ENCODE measurements at places on chromosomes 6 and 20.

GRCh38 chr20:16111852-16112412, 461.3 kb downstream of the KIF16B start:
- no peak for DNase-seq

DNA sequence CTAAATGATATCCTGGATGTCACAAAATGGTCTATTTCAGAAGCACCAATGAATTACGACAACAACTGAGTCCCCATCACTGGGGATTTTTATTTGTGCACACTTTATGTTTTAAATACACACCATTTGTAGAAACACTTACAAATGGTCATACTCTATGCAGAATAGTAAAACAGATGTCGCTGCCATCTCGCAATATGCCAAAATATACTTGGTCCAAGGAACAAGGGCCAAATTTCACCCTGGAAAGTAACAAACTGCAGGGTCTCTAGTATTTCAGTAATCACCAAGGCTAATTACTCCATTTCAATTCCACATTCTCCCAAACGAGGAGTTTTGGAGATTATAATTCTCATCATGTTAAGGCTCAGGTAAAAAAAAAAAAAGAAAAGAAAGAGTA, 215.2 kb downstream of the LMBRD1 start:
- no peak for DNase-seq

GRCh38 chr6:106979435-106979884, 4.9 kb upstream of the CD24 start:
- DNase-seq = peak; percentile 72

DNA sequence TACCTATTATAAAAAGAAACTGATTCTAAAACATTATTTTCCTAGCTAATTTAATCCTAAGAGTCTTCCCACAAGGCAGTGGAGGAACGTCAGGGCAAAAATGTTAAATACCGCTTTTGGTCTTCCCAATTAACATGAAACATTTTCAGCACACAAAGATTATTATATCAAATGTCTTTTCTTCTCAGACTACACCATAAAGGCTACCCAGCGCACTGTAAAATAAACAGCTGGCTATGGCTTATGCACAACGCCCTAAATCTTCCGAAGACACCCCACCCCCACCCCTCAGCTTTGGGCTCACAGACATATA, 1.0 kb downstream of the NUDT3 start:
- DNase-seq = no peak

DNA sequence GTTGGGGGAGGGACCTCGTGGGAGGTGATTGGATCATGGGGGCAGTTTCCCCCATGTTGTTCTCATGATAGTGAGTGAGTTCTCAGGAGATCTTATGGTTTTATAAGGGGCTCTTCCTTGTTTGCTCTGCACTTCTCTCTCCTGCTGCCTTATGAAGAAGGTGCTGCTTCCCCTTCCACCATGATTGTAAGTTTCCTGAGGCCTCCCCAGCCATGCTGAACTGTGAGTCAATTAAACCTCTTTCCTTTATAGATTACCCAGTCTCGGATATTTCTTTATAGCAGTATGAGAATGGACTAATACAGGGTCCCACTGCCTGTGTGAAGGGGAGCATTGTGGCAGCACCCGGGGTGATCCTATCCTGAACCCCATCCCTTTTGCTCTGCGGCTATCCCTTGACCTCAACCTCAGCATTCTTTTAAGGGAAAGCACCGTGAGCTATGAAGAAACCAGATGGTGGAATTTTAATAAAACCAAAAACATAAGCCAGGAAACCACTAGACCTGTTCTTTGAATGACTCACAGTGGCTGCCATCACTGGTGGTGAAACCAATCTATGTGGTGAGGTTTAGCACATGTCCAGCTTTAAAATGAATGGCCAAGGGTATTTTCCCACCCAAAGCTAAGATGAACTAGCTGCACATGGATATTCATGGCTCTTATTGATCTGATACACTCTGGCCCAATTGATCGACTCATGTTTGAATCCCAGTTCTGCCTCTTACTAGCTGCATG, 62.2 kb downstream of the ZDHHC14 start:
- DNase-seq = peak; percentile 52

DNA sequence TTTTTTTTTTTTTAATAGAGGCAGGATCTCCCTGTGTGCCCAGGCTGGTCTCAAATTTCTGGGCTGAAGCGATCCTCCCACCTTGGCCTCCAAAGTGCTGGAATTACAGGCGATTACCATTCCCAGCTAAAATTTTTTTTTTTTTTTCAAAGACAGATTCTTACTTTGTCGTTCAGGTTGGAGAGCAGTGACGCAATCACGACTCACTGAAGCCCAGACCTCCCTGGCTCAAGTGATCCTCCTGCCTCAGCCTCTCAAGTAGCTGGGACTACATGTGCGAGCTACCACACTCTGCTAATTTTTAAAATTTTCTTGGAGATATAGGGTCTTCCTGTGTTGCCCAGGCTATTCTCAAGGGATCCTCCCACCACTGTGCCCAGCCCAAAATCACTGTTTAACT, 58.0 kb upstream of the MYO6 start:
- DNase-seq = no peak

GRCh38 chr6:46103441-46104115, 26.2 kb upstream of the ENPP4 start:
- DNase-seq = no peak

DNA sequence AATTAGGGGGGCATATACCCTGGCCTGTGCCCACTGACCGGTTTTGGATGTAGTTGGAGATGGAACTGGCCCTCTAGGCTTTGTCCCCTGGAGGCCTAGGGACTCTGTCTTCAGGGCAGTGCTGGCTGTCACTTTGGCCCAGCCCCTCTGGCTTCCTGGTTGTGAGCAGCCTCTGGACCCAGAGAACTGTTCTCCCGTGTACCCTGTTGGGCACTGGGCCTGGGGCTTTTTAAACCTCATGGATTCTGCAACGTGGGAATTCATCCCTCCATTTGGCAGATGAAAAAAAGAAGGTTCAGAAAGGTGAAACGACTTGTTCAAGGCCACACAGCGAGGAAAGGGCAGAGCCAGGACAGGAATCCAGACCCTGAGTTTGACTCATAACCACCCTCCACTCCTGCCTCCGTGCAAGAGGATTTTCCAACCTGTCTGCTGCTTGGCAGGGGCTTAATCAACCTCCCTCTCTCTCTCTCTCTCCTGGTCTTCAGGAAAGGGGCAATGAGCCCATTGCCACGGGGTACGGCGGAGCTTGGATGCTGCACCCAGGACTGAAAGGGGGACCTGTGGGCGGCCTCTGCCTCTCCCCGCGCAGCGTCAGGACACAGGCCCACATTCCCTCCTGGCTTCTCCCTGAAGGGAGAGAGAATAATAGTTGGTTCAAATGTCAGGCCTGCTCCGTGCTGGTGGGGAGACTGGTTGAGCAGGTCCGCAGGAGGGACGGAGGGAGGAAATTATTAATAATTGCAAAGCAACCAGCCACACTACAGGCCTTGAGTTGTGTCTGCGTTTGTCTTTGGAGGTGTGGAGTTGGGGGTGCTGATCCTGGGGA, 56.0 kb downstream of the CEBPB start:
- no peak for DNase-seq

- no peak for DNase-seq
These were observed 67.4 kb upstream of the BMP2 start for GRCh38 chr20:6699921-6700562.

DNA sequence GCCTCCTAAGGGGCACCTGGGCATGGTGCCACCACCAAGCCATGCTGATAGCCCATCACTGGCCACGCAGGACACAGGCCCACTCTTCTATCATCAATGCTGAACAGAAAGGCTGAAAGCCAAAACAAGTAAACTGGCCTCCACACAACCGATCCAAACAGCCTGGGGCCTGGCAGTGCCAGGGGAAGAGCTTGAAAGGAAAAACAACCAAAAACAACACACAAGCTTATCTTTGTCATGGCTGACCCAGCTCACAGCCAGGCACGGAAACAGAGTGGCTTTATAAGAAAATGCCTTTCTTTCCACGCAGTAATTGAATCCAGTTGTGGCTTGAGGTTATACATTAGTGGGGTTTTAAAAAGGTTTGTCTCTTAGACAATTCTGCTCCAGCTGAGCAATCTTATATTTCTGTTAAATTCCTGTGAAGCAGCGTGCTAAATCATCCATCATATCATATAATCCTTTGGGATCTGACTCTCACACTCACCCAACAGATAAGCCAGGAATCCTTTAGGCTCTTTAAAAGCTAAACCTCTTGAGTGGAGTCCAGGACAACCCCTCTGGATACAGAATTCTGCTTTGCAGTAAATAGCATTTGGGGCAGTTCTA, 65.4 kb upstream of the SLC22A16 start:
- DNase-seq = no peak

DNA sequence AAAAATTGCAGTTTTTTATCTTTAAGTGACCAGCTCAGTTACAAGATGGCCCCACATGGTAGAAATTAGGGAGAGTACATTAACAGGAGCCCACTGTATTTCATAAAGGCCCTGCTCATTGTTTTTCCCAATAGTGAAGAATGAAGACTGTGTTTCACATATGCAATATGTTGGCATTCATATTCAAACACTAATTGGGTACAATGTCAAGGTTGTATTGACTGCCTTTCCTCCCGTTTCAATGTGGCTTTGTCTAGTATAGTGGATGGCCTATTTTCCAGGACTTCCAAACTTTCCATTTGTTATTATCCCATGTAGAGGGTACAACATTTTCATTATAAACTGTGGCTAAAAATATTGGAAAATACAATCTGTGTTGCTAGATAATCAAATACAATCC, 51.3 kb downstream of the HDDC2 start:
- DNase-seq = no peak

DNA sequence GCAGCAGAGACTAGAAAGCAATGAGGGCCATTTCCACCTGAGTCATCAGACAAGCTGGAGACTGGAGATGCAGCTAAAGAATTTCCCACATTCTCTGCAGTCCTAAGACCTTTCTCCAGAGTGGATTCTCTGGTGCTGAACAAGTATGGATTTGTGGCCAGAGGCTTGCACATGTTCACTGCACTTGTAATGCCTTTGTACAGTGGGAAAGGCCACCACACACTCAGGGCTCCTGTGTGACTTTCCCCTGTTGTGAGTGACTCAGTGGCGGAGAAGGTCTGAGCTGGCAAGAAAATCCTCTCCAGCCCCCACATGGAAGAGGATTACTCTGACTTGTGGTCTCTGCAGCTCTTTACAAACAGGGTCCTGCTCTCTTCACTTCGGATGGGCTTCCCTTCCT, 192.3 kb downstream of the C6orf118 start:
- DNase-seq = no peak

- DNase-seq = no peak
These were observed 42.7 kb downstream of the RAMACL start for GRCh38 chr6:166543603-166544295.

- DNase-seq = no peak
These were observed 10.9 kb downstream of the SLC32A1 start for GRCh38 chr20:38735172-38735571.

- DNase-seq = no peak
These were observed 491.8 kb downstream of the CD109 start for GRCh38 chr6:74187811-74188210.

All from T-helper 2 cell treated with Interferon-gamma antibody and Interleukin-4, amounts not matched to agents 5 μg/mL and 100 μg/mL, for 36 hours (primary cell).